NCI-H524 (cell line): ENCODE measurements at places on chromosomes 6 and 20.

DNA sequence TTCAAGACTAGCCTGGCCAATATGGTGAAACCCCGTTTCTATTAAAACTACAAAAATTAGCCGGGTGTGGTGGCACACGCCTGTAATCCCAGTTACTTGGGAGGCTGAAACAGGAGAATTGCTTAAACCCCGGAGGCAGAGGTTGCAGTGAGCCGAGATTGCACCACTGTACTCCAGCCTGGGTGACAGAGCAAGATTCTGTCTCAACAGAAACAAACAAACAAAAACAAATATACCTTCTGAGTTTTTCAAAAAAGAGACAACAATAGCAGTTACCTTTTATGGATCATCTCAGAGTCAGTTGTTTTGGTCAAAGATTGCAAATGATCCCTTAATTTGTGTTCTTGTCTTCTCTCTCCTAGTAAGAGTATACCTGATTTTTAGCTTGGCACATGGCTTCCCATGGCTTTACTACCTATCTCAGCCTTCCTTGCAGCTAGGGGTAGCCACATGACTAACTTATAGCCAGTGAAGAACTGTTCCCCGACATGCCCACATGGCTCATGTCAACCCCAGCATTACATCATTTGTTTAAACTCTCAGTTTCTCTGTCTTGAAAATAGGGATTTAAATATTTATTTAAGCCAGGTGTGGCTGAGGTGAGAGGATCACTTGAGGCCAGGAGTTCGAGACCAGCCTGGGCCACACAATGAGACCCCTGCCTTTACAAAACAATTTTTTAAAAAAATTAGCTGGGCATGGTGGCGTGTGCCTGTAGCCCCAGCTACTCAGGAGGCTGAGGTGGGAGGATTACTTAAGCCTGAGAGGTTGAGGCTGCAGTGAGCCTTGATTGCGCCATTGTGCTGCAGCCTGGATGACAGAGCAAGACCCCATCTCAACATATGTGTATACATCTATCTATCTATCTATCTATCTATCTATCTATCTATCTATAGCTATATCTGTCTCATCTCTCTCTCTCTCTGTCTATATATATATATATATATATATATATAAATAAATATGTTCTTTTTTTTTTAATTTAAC lies 25.0 kb upstream of the SLC9A8 start:
- no peak for DNase-seq

DNA sequence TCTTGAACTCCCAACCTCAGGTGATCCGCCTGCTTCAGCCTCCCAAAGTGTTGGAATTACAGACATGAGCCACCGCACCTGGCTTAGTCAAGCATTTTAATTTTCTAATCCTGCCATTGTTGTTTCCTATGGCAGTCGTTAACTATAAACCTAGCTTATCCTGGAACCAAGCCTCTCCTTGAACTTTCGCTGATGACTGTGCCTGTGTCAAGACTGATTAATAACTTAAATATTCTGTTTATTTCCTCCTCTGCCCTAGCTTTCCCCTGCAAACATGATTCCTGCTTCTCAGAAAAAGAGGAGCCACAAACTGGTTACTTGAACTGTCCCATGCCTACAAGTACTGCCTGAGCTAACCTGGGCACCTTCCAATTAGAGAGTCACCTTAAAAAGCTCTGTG lies 1.5 kb downstream of the VNN1 start:
- no peak for DNase-seq

GRCh38 chr6:24940311-24940917 lies 4.7 kb upstream of the RIPOR2 start:
- DNase-seq: no peak

DNA sequence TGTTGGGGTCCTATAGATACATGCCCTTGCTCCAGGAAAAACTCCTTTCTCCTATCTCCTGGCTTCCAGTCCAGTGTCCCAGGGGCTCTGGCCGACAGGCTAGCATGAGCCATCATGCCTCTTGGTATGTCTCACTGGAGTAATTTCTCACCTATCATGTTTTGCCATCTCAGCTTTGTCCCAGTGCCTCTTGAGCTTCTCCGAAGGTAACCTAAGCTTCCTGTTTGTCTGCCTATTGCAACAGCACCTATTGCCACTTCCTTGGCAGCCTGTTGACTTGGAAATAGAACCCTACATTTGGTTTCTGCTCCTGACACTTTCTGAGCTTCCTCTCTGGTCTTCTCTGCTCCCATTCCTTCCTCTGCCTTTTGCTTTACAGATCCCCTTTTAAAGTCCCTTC lies 197.7 kb downstream of the KCNQ5 start:
- DNase-seq: no peak

DNA sequence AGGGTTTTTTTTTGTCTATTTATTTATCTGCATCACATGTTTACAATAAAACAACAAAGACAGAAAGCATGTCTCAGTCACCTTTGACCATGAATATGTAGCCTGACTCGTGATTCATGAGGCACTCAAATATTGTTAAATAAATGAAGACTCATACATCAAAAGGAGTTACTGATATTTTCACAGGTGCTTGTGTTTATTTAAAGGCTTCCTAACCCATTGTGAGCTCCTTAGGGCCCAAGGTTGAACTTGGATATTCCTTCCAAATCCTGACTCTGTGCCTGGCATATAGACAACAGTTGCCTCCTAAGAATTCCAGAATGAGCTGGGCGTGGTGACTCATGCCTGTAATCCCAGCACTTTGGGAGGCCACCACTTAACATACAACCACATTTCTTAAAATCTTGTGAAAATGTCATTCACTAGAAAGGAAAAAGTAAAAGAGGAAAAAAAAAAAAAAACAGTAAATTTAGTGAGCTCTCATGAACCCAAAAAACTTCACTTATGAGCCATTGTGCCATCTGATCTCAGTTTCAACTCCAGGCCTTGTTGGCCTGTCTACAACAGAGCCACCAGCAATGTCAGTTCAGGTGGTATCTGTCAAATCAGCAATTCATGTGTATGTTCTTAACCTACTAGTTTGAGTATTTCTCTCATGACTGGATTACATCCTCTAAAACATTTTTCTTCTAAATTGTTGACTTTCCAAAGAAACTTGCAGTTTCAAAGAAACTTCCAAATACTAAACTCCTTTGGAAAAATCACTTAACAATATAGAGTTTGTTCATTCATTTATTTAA lies 162.7 kb upstream of the MARCKS start:
- no peak for DNase-seq
